T-helper 17 cell (primary cell): ENCODE measurements at places on chromosomes 6 and 20. TPM values are rescaled to one million over a fixed set of nuclear protein-coding genes. Genes with fewer than 3 reads are reported as not detected.

DNA sequence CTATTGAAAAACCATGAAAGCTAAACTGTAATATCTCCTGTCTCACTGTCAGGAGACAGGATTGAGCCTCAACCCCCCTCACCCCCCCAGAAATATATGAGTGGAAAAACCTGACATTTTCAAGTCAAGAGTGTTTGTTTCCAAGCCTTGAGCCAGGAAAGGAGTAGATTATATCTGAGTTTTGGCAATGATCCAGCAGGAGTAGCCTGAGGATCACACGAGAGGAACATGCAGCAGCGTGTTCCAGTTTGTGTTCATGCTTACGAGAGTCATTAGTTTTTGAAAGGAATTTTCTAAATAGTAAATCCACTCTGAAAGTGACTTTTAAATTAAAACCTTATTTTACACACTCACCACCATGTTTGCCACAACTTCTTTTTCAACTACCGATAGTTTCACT lies 15.8 kb downstream of the IL22RA2 start:
- no peaks in the 10 kb centered on the region for H3K27me3 ChIP-seq
- no peaks in the 10 kb centered on the region for H3K36me3 ChIP-seq
- no peak overlapping the region for H3K4me3 ChIP-seq
- H3K27ac ChIP-seq, result no peak overlapping the region
- no peak for DNase-seq

DNA sequence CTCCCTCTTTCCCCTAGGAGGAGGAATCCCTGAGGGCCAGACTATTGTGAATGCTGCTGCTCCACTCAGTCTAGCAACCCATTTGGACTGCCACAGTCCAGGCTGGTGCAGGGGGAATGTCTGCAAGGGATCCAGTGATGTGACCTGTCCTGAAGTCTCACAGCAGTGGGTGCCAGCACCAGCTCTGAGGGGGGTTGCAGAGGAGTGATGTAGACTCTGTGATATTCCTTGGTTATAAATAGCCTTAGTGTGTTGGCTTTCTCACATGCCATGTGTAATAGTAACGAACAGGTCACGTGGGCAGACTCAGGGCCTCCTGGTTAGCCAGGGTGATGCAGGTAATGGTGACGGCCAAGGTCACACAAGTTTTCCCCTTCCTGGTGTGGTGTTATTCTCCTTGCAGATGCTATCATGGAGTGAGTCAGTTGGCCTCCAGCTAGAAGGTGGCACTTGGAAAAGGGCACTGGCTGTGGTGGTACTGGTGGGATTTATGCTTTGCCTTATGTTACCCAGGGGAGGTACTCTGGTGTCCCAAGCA lies 404.4 kb downstream of the UTRN start:
- H3K4me3 ChIP-seq, result no peak overlapping the region
- H3K4me1 ChIP-seq, result peaks cover 21% of the 10 kb centered on the region
- DNase-seq, result no peak
- peaks cover 14% of the 10 kb centered on the region for H3K36me3 ChIP-seq

GRCh38 chr6:92122746-92123145 lies 1296.6 kb downstream of the EPHA7 start:
- H3K4me3 ChIP-seq, result no peak overlapping the region
- H3K27ac ChIP-seq, result no peak overlapping the region
- DNase-seq, result no peak
- H3K27me3 ChIP-seq, result no peaks in the 10 kb centered on the region
- no peaks in the 10 kb centered on the region for H3K4me1 ChIP-seq

GRCh38 chr20:12916699-12917098 lies 92.1 kb upstream of the SPTLC3 start:
- no peaks in the 10 kb centered on the region for H3K27me3 ChIP-seq
- H3K4me3 ChIP-seq, result no peak overlapping the region
- no peaks in the 10 kb centered on the region for H3K4me1 ChIP-seq
- H3K27ac ChIP-seq, result no peak overlapping the region
- no peaks in the 10 kb centered on the region for H3K36me3 ChIP-seq

DNA sequence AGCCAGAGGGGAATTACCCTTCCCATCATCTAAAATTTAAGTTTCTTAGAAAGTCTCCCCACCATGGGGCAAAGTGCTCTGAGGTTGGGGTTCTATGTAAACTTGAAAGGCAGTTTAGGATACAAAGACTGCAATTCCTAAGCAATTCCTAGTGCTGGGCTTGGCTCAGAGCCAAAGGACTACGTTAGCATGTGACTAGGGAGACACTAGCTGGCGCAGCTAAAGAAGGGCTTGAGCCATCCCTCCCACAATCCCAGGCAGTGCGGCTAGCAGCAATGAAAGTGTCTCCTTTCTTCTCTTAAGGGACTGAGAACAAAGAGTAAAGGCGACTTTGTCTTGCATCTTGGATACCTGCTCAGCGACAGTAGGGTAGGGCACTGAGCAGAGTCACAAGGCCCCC lies 306.6 kb upstream of the FKBP1C start:
- H3K4me1 ChIP-seq, result no peaks in the 10 kb centered on the region
- no peak for DNase-seq
- no peak overlapping the region for H3K27ac ChIP-seq
- no peaks in the 10 kb centered on the region for H3K36me3 ChIP-seq
- no peak overlapping the region for H3K4me3 ChIP-seq

DNA sequence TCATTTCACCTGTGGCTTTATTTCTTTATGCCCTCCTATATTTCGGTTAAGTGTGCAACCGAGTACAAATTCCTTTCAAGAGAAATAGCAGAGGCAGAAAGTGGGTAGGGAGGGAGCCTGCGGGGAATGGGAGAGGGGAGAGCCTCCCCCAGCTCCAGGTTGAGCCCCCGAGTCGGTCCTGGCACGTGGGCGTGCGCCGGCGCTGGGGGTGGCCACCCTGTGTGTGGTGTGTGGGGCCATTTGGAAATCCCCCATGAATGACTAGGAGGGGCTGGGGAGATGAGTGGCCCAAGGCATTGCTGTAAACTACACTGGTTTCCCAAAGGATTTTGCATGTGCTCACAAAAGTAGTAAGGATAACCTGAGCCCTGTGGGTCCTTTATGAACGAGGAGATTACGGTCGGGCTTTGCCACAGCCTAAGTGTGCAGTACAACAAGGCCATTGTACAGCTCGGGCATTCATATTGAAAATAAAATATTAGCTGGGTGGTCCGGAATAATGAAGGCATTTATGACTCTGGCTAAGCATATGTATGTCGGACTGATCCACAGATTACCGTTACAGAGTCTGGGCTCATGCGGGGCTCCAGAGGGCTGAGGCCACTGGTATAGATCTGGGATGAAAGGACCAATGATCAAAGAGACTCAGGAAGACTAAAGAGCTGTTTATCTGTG lies 84.5 kb upstream of the RALGAPA2 start:
- H3K27me3 ChIP-seq, result peaks cover 30% of the 10 kb centered on the region
- no peak overlapping the region for H3K4me3 ChIP-seq
- H3K27ac ChIP-seq, result no peak overlapping the region
- no peaks in the 10 kb centered on the region for H3K36me3 ChIP-seq
- no peak for DNase-seq
- H3K4me1 ChIP-seq, result no peaks in the 10 kb centered on the region

The KCNK15 gene
- total RNA-seq, result not detected

The KIF6 gene
- 0.40 TPM for total RNA-seq

GRCh38 chr6:51542475-51542874 lies 544.9 kb downstream of the PKHD1 start:
- H3K36me3 ChIP-seq, result no peaks in the 10 kb centered on the region
- no peak for DNase-seq
- H3K4me3 ChIP-seq, result no peak overlapping the region
- no peaks in the 10 kb centered on the region for H3K27me3 ChIP-seq
- no peak overlapping the region for H3K27ac ChIP-seq
- H3K4me1 ChIP-seq, result no peaks in the 10 kb centered on the region

The UBE2C gene
- 1.4 TPM for total RNA-seq

DNA sequence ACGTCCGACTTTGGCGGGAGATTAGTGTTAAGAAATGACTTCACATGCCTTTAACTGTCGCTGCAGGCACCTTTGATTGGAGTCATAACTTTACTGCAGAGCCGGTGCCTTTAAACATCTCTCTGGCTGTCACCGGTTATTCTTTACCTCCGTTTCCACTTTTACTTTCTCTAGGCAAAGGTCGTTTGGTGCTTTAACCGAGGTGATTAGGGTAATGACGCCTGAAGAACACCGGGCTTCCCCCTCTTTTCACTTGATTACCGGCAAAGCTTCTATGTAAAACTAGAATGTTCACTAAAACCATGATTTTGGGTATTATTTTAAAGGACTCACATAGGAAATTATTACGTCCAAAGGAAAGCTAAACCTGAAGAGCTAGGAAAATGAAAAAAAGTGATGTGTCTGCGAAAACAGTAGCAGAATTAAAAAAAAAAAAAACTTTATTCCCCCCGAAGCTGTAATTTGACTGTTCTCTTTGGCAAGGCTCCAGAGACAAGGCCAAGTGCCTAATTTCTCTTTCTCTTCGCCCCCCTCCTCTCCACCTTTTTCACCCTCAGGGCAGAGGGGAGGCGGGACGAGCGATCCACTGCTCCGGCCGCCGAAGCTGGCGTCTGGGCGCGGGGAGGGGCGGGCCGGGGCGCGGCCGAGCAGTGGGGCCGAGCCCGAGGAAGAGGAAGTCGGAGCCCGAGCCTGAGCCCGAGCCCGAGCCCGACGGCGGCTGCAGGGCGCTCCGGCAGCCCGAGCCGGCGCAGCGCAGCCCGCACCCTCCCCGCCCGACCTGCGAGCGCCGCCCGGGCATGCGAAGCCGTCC lies at the start of gene PLEKHG1:
Gene PLEKHG1, plus strand, starts transcription at position 687 of the 811 bp plus-strand sequence. CDS start 133,797 bp downstream, outside the sequence.
- DNase-seq, result peak; percentile 46
- H3K27me3 ChIP-seq, result peaks cover 28% of the 10 kb centered on the region
- H3K4me1 ChIP-seq, result peaks cover 16% of the 10 kb centered on the region
- no peaks in the 10 kb centered on the region for H3K36me3 ChIP-seq
- peak within 1 kb of the TSS; percentile 94 for H3K27ac ChIP-seq

The HACE1 gene
- total RNA-seq, result 9.9 TPM

DNA sequence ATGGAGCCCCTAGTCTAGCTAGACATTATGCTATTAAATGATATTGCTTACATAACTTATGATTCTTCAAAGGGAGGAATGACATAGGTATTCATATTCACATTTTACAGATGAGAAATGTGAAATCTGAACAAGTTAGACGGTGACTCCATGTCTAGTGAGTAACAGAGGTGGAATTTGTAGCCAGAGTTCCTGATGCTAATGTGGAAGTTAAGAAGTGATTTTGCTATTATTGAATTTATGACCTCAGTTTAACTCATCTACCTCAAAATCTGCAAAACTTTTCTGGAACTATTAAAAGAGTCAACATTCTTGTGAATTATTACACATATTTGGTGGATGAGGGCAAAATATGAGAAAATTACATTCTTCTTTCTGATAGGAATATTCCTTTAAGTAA lies 347.6 kb upstream of the MMS22L start:
- H3K4me1 ChIP-seq, result no peaks in the 10 kb centered on the region
- H3K4me3 ChIP-seq, result no peak overlapping the region
- H3K27me3 ChIP-seq, result no peaks in the 10 kb centered on the region
- no peak for DNase-seq
- H3K27ac ChIP-seq, result no peak overlapping the region

The TNXB gene
- total RNA-seq, result 7.3 TPM

The NFYA gene
- 28.2 TPM for total RNA-seq

DNA sequence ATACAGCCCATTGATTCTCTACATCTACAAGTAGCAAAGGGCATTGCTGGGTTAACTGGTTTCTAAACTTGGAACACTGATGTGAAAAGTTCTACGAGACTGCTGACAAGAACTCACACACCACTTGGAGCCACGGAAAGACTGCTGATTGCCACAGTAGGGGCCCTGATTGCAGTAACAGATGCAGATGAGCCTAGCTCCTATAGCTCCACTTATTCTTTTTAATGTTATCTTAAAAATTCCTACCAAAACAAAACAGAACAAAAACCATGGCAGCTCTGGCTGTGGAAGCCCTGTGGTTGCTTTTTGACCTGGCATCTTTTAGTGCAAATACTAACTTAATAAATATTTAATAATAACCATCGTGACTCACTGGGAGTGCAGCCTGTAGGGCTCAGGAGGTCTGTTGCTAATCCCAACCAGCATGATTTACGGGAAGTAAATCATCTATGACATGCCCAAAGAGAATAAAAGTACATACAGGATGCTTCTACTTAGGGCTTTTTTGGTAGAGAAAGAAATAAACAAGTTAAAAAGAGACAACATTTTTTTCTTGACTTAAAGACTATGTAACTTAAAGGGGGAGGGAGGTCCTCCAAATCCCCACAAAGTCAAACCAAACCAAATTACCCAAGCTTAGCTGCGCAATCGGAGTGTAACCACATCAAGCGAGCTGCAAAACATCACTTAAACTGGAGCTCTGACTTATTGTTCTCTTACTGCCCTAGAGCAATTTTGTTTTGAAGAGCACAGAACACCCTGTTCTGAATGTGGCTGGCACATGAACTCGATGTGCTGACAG lies 87.2 kb downstream of the FKBP5 start:
- peaks cover 54% of the 10 kb centered on the region for H3K4me1 ChIP-seq
- peaks cover 2% of the 10 kb centered on the region for H3K36me3 ChIP-seq
- peak overlapping the region; percentile 92 for H3K4me3 ChIP-seq
- DNase-seq, result peak; percentile 52
- H3K27ac ChIP-seq, result peak overlapping the region; percentile 96
- H3K27me3 ChIP-seq, result no peaks in the 10 kb centered on the region

GRCh38 chr20:10654630-10655029 lies 19.2 kb downstream of the JAG1 start:
- H3K27me3 ChIP-seq, result peaks cover 46% of the 10 kb centered on the region
- H3K4me3 ChIP-seq, result no peak overlapping the region
- no peaks in the 10 kb centered on the region for H3K4me1 ChIP-seq

The CCM2L gene
- not detected for total RNA-seq

The IPCEF1 gene
- total RNA-seq, result 50.4 TPM

The HM13 gene
- total RNA-seq, result 177 TPM

DNA sequence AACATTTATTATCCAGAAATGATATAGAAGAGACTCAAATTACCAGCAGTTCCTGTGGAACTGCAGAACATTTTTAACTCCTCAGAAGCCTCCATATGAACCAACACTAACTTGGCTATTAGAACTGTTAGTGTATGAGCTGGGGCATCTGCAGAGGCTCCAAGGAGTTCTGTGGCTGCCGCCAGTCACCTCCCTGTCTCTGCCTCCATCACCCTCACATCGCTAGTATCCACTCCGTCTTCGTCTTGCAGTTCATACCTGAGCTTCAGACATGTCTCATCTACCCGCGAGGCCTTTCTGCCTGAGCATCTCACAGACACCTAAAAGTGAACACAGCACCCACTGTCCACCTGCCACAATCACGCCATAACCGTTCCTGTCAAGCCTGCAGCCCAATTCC lies 89.5 kb upstream of the CST7 start:
- no peak overlapping the region for H3K4me3 ChIP-seq
- peaks cover 2% of the 10 kb centered on the region for H3K36me3 ChIP-seq
- peaks cover 3% of the 10 kb centered on the region for H3K4me1 ChIP-seq
- no peak overlapping the region for H3K27ac ChIP-seq
- no peaks in the 10 kb centered on the region for H3K27me3 ChIP-seq
- DNase-seq, result no peak

GRCh38 chr6:150525300-150525699 lies 74.4 kb upstream of the PLEKHG1 start:
- no peak for DNase-seq
- no peak overlapping the region for H3K4me3 ChIP-seq
- no peak overlapping the region for H3K27ac ChIP-seq
- H3K36me3 ChIP-seq, result no peaks in the 10 kb centered on the region
- H3K4me1 ChIP-seq, result peaks cover 5% of the 10 kb centered on the region
- peaks cover 30% of the 10 kb centered on the region for H3K27me3 ChIP-seq

GRCh38 chr20:48812600-48813445 lies 15.0 kb downstream of the PREX1 start:
- no peak overlapping the region for H3K27ac ChIP-seq
- H3K4me3 ChIP-seq, result no peak overlapping the region
- DNase-seq, result no peak
- H3K36me3 ChIP-seq, result peaks cover 6% of the 10 kb centered on the region

The EBF4 gene
- total RNA-seq, result 2.0 TPM
